Stimulated activated CD8-positive, alpha-beta memory T cell treated with anti-CD3 and anti-CD28 coated beads, Interleukin-12 subunit alpha, Interleukin-12 subunit beta, amount 100 ng/mL, for 4 hours (primary cell): ENCODE measurements at places on chromosomes 1 and 21.

- DNase-seq, result no peak
Measured at GRCh38 chr1:163163881-163164582, 38.7 kb downstream of the RGS5 start.

- DNase-seq, result no peak
Measured at GRCh38 chr1:220776254-220776653, 10.5 kb upstream of the MTARC1 start.

GRCh38 chr1:10378081-10378841 lies 20.6 kb upstream of the PGD start:
- DNase-seq, result no peak

- no peak for DNase-seq
Measured at GRCh38 chr1:231826566-231826965, 200.0 kb downstream of the DISC1 start.

- no peak for DNase-seq
Measured at GRCh38 chr1:36874271-36875060, 159.8 kb downstream of the GRIK3 start.

GRCh38 chr21:31668651-31669491 lies 9.4 kb downstream of the SOD1 start:
- no peak for DNase-seq

- DNase-seq, result no peak
Measured at GRCh38 chr1:197614916-197615692, 160.2 kb downstream of the DENND1B start.

GRCh38 chr1:247386687-247387086 lies 29.3 kb upstream of the NLRP3 start:
- no peak for DNase-seq

DNA sequence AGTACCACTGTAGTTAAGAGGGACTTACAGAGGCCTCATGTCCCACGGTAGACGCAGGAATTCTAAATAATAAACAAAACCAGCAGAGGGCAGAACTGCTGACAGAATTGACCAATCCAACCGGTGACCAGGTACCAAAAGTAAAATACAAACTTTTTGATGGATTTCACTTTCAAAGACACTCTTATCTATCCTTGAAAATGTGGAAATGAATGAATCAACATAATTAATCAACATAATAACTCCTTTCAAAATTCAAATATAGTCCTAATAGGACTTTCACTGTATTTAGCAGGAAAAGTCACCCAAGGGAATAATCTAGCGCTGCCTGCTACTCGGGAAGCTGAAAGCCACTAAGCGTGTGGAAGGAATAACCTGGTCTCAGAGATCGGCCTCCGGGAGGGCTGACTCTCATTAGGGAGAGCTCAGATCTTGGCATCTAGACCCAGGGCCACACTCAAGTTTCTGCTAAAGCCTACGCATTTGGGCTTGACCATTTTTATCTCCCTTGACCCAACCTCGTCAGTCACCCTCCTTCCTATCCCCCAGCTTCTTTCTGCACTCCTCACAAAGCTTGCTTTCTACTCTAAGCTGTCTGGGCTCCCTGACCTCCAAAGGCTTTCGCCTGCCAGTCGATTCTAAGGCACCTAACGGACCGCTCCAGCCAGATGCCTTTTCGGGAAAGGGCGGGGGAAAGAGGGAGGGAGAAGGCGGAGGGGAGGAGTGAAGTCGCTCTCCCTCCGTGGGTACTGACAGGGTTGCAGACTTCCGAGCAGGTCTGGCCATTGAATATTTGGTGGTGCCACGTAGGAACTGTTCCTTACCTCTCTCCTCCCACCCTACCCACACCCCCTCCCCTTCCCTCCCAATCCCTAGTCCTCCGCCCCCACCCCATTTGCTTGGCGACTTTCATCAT lies 1.6 kb downstream of the COL11A1 start:
- no peak for DNase-seq
